ENCODE measurements at places on chromosomes 1 and 21.

- DNase-seq: no peak
Measured at GRCh38 chr1:21913763-21914162, 23.3 kb downstream of the HSPG2 start.

- DNase-seq: no peak
Measured at GRCh38 chr1:17141441-17142197, 22.4 kb upstream of the PADI2 start.

- DNase-seq: no peak
Measured at GRCh38 chr1:101071470-101071891, 45.9 kb upstream of the DPH5 start.

DNA sequence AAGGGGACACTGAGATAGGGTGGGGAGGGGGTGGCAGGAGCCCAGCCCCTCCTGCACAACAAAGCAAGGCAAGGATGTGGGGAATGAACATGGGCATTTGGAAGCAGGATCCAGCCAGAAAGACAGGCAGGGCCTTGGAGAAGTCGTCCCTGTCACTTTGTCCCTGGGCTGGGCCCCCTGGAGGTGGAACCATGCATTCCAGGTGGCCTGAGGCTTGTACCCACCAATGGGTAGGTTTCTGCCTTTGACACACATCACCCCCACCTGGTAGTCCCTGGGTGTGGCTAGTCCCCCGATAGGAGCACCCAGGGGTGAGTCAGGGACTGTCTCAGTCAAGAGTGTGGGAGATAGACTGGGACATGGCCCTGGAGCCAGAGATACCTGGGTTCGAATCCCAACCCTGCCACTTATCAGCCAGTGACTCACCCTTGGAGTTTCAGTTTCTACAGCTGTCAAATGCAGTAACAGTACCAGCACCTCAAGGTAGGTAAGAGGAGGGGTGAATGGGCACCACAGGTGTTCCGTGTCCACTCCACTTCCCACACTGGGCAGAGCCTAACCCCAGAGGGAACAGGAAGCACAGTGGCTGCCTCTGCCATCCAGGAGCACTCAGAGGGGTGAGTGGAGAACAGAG, 10.0 kb downstream of the PLA2G2D start:
- no peak for DNase-seq

GRCh38 chr1:37153116-37154100, 119.1 kb upstream of the GRIK3 start:
- DNase-seq: no peak

DNA sequence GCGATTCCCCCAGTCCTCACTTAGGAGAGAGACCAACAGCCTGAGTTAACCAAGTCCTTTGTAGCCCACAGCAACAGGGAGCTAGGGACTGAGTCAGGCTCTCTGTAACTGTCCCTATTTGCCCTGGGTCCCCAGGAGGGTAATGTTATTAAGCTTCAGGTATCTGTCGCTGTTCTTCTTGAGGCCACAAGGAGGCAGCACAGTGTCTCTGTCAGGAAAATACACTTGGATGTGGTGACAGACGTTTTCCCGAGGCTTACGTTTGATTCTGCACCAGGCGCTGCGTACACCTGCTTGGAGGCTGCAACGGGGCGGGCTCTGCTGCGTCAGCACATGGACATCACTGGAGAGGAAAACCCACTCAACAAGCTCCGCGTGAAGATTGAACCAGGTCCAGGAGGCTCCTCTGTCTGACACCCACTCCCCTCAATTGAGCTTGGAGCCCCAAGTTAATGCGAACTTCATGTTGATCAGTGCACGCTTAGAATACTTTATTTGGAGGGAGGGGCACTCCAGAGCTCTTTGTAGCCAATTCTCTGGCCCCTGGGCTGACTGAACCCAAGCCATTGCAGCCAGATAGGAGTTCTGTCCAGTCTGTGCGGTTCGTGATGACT, 10.7 kb upstream of the ELF3 start:
- DNase-seq: peak; percentile 57

DNA sequence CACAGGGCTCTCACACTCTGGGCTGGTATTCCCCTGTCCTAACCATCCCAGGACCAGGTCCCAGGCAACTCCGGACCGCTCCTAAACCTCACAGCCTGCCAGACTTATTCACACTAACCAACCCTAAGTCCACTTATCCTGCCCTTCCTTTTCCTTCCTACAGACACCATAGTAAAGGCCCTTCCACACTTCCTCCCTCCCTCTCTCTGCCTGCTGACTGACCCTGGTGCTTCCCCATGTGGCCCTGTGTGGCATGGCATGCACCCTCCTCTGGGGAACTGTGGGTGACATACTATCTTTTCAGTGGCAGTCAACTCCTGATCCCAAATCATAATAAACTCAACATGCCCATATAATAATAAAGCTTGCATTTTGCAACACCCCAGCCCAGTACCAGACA, 155.1 kb upstream of the DNAH14 start:
- DNase-seq: no peak

DNA sequence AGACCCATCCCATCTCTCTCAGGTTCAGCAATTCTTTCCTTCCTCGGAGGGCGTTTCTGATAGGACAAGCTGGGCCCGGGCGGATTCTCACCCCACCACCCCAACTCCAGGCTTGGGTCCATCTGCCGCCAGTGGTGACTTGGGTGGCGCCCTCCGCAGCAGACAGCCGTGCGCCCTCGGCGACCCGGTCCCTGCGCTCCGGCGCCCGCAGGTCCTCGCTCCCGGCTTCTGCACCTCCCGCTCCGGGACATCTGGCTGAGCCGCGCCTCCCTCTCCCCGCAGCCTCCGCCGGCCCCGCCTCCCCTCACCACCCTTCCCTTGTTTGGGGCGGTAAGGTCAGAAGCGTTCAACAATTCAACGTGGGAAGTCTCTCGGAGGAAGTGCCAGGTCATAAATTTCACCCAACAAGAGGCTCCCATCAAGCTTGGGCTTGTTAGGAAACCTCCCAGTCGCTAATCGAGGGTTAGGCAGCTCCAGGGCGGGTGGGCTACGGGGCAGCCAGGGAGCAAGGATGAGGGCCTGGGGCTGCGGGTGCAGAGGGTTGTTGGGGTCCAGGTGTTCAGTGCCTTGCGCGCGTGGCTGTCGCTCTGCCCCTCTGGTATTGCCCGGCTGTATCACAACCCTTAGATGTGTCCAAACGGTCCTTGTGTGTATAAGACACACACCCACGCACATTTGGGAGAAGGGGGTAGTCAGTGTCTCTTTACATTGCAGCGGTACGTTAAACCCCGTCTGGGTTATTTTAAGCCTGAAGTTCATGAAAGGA, 39.8 kb downstream of the OLIG1 start:
- no peak for DNase-seq

DNA sequence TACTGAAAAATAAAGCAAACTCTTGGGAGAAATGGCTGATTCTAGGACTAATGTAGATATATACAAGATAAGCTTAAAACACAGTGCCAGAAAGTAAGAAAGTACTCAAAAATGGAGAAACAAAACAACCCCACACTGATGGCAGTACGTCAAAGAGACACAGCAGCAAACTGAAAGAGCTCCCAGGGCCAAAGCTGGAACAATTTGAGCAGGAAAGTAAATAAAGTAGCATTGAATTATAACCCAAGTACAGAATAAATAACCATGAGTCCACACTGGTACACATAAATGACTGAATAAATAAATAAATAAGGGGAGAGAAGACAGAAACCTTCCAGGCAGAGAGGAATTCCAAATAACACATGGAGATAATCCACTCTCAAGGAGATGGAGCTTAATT, 120.9 kb downstream of the GLUL start:
- DNase-seq: no peak

DNA sequence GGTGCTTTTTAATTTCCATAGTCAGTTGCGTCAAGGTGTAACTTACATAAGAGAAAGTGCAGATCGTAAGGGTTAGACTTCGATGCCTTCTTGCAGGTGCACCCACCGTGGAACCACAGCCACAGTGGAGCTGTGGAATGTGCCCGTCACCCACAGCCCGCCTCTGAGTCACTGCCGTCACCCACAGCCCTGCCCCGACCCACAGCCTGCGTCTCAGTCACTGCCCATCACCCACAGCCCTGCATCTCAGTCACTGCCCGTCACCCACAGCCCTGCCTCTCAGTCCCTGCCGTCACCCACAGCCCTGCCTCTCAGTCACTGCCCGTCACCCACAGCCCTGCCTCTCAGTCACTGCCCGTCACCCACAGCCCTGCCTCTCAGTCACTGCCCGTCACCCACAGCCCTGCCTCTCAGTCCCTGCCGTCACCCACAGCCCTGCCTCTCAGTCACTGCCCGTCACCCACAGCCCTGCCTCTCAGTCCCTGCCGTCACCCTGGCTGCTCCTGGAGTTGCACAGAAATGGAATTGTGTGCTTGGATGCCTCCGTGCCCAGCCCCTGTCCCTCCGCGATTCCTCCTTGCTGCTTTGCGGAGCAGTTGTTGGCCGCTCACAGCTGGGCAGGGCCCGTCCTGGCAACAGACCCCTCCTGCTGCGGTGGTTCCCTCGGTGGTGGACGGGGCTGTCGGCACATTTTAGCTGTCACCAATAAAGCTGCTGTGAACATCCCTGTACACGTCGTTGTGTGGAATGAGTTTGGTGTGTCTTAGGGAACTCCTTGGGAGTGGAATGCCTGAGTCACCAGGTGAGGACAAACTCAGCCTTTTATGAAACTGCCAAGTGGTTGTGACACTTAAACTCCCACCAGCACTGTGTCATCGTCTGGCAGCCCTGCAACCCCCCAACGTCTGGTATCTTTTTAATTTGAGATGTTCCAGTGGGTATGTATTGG, 44.9 kb upstream of the COL6A2 start:
- DNase-seq: no peak

- DNase-seq: no peak
Measured at GRCh38 chr1:231311720-231312431, 25.8 kb downstream of the EXOC8 start.

DNA sequence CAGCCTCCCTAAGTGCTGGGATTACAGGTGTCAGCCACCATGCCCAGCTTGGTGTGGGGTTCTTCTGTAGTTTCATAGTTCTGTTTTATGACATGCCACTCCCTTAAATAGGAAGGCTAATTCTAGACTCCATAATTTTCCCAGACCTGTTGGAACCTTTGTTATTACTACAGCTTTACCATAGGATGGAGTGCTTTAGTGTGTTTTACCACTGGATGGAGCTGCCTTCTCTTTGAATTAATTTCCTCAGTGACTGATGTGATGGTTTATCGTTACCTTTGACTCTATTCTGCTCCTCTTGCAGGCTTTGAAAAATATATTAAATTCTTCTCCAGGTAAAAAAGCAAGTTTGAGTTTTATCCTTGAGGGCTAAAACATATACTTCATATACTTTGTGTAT, 84.6 kb upstream of the NEK7 start:
- no peak for DNase-seq

GRCh38 chr1:160082926-160083325, 1.6 kb downstream of the KCNJ9 start:
- no peak for DNase-seq

DNA sequence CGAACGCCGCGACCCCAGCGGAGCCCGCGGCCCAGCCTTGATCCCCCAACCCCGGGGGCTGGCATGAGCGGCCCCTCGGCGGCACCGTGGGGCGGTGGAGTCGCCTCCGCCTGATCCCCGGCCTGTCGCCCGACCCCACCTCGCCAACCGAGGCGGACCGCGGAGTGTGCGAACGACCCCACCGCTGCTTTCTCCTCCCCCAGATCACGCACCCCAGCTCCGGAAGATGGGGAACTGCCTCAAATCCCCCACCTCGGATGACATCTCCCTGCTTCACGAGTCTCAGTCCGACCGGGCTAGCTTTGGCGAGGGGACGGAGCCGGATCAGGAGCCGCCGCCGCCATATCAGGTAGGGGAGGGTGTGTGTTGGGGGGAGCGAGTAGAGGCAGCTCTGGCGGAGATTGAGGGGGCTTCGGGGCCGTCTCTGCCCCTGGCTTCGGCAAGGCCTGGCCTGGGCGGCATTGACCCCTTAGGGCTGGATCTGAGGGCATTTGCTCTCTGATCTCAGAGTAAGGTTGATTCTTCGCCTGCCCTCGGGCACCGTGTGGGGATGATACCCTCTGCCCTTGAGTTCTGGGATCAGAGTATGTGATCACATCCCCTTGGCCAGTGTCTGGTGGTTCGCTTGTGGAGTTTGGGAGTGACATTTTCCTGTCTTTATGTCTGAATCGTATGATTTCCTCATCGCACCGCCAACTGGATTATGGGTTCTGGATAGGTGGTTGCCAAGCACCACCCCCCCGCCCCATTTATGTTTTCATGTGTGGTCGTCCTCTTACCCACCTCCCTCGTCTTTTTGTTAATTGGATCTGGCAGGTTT, 668 bp downstream of the RNF11 start:
- DNase-seq: peak; percentile 84

DNA sequence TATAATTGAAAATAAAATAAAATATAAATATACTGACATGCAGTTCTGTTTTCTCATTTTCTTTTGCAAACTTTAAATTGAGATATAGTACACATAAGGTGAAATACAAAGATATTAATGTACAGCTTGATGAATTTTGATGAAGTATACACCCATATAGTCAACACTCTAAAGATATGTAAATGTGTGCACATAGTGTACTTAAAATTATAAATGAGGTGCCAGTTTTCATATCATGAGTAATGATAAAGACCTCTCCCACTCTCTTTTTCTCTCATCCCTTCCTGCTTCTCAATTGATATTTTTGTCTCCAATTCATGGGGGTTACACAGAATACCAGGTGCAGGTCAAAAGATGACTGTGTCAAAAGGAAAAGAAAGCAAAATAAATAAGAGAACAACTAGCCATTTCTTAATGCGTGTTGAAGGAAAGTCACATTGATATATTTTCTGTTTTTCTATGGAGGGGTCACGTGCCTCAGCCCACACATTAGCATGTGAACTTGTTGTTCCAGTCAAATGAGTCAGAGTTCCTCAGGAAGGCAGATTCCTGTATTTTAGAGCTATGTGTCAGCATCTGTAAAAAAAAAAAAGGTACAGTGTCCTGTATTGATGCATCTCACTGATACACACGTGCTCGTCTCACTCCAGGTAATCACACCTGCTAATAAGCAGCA, 64.3 kb upstream of the HOOK1 start:
- DNase-seq: no peak

DNA sequence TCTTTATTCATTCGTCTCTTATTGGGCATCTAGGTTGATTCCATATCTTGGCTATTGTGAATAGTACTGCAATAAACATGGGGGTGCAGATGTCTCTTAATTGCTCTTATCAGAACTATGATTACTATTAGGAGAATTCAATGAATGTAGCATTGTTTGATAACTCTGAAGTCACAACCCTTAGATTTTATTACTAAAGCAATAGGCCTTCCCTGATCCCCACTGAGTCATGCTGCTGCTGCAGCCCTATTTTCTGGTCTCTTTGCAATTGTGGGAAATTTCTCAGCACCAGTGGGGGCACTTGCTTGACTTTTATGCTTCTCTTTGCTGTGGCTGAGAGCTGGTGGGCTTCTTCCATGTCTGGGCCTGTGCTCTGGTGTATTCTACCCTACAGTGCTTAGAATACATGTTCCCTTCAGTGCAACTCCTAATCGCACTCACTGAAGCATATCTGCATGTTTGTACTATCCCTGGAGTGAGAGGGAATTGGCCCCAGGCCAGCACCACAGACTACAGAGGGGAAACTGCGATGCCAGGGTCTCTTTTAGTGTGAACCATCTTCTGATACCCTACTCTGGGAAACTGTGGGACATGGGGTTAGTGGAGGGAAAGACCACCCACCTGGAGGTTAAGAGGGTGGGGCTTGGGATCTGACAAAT, 52.2 kb upstream of the ROR1 start:
- peak; percentile 76 for DNase-seq

Measured in NCI-H2029 (cell line).